ENCODE measurements at places on chromosomes 6 and 20. TPM values are rescaled to one million over a fixed set of nuclear protein-coding genes. Genes with fewer than 3 reads are reported as not detected.

- peak; percentile 83 for DNase-seq
Observed at GRCh38 chr6:74409447-74409846, 713.4 kb downstream of the CD109 start.

DNA sequence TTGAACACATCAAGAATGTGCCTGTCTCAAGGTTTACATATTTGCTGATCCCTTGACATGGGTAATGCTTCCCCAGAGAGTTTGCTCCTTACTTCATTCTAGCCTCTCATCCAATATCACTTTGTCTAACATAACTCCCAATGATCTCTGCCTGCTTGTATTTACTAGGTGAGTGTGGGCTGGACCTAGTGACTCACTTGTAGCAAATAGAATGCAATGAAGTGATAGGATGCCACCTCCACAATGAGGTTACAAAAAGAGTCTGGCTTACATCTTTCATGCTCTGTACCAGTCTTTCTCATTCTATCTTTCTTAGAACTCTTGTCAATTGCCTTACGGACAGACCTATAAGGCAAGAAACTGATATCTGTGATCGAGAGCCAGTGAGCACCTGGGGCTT is 44.9 kb upstream of the TMEM200A start:
- DNase-seq = no peak

- peak; percentile 50 for DNase-seq
Observed at GRCh38 chr6:13708736-13709135, 2.9 kb downstream of the RANBP9 start.

DNA sequence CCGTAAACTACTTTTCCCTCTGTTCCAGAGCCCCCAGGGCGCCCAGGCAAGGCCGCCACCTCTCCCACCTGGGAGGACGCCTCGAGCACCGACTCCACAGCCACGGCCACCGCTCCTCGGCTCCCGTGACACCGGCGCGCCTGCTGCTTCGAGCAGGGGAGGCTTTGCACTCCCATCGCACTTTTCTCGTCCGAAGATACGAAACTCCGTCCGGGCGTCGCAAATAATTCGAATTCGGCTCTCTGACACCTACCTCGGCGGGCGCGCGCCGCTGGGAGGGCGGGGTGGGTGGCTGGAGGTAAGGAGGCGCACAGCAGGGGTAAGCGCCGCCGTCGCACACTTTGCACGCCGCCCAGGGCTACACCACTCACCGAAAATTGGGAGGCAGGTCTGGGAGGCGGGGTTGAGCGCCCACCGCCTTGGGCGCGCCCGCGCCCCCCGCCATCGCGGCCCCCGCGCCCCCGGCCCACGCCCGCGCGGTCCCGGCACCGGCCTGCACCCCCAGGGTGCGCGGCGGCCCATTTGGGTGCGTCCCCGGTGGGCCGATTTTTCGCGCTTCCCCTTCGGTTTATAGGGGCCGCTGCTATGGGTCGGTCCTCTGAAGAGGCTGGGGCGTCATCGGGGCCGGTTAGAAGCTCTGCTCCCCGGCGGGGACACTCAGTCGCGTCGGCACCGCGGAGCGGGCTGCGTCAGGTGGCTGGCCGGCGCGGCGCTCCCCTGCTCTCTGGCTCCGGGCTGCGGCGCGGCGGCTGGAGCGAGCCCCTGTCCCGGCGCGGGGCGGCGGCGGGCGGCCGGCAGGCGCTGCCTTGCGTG is 36.2 kb downstream of the GNAS start:
- DNase-seq = peak; percentile 78

GRCh38 chr6:80886475-80886874 is 780.0 kb downstream of the BCKDHB start:
- no peak for DNase-seq

DNA sequence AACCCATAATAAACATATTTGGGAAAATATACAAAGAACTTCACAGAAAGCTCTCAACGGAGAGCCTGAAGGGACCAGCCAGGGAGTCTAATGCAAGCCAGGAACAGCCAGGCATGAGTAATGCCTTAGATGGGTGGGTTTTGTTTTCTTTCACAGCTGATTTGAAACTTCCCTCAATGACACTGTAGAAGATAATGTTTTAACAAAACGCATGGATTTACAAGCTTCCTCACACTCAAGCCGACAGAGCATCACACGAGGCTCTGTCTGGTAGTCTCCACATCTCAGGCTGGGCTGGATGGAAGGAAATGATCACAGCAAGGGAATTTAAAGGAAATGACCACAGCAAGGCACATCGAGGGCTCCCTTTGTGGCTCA is 113.9 kb downstream of the GMPR start:
- DNase-seq = no peak

GRCh38 chr6:40640599-40641227 is 53.5 kb upstream of the LRFN2 start:
- peak; percentile 6 for DNase-seq

DNA sequence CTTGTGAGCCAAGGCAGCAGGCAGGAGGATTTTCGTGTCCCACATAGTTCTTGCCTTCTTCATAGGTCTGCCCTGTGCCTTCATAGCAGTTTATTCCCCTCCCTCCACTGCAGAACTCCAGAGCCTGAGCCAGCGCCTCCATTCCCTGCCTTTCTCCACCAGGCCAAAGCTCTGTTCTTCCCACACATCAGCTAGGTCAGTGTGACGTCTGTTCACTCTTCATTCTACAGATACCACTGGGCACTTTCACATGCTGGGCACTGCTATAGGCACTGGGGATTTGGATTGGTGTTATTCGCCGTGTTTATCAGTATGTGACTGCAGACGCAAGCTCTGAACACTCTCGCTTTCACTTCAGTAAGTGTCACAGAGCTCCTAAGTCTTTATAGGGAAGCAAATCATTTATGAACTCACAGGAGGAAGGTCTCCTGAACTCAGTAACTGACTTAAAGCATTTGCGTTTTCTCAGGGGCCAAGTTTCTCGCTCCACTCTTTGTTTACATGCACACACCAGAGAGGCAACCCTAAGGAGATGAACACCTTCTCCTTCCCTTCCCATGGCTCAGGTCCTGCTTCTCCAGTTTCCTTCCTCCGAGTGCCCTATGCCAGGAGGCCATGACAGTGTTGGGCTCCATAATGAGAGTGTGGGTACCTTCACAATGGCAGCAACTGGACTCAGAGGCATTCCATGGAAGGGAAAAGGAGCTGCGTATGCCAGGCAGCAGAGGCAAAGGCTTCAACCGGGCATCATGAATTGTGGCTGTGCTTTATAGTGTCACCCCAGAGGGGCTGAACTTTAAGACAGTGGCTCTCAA is 6.3 kb upstream of the APMAP start:
- peak; percentile 32 for DNase-seq

SAMD5 gene
- total RNA-seq = 0.04 TPM

RWDD1 gene
- 37.2 TPM for total RNA-seq

PRSS35 gene
- 60.2 TPM for total RNA-seq

RAET1E gene
- not detected for total RNA-seq

All from cardiac muscle cell (in vitro differentiated cells and primary cell).